ENCODE measurements at places on chromosomes 5 and 9.

DNA sequence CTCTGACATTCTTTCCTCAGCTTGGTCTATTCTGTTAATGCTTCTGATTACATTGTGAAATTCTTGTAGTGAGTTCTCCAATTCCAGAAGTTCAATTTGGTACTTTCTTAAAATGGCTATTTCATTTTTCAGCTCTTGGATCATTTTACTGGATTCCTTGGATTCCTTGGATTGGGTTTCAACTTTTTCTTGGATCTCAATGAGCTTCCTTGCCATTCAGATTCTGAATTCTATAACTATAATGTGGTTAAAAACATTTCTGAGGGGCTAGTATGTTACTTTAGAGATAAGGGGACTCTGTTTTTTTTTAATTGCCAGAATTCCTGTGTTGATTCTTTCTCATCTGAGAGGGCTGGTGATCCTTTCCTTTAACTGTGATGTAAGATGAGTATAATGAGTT is 136.4 kb downstream of the MCTP1 start:
- no peak for DNase-seq

GRCh38 chr9:97425973-97426336 is 14.1 kb downstream of the TDRD7 start:
- no peak for DNase-seq

- no peak for DNase-seq
Measured at GRCh38 chr9:27595733-27596132, 22.5 kb upstream of the C9orf72 start.

- DNase-seq = no peak
Measured at GRCh38 chr5:113612060-113612496, 98.6 kb downstream of the YTHDC2 start.

DNA sequence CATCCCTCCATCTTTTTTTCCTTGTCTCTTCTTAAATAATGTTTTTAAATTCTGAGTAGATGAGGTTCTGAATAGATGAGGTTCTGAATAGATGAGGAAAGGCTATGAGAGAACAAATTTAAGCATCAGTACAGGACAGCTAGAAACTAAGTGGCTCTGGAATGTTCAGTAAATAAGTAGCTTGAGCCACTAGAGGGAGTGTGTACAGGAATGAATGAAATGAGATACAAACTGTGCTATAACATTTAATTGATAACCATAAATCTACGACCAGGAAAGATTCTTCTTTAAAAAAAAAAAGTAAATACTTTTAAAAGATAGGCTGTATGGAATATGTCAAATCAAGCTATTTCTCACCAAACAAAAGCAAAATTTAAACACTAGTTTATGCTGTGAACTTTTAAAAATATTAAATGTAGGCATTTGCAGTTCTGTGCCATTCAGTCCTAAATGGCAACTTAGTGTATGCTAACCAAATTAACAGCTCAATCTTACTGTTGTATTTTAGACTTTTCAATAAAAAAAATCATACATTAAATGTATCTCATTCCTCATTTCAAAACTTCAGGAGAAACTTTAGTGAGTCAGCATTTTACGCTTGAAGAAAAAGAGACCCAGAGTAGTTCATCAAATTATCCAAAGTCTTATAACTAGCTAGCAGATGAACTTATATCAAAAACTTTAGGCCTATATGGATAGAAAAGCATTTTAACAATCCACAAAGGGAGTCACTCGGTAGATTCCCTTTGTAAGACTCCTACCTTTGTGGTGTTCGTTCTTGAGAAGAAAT is 70.4 kb upstream of the SNX2 start:
- no peak for DNase-seq

GRCh38 chr9:115039516-115040120 is 78.3 kb downstream of the TNC start:
- no peak for DNase-seq

Measured in stimulated activated CD8-positive, alpha-beta memory T cell treated with anti-CD3 and anti-CD28 coated beads, Interleukin-7, amount 100 ng/mL, for 4 hours (primary cell).